ENCODE measurements at places on chromosomes 6 and 20.
A peak's percentile ranks its signal among the peaks of the same experiment; 100 is the strongest.

DNA sequence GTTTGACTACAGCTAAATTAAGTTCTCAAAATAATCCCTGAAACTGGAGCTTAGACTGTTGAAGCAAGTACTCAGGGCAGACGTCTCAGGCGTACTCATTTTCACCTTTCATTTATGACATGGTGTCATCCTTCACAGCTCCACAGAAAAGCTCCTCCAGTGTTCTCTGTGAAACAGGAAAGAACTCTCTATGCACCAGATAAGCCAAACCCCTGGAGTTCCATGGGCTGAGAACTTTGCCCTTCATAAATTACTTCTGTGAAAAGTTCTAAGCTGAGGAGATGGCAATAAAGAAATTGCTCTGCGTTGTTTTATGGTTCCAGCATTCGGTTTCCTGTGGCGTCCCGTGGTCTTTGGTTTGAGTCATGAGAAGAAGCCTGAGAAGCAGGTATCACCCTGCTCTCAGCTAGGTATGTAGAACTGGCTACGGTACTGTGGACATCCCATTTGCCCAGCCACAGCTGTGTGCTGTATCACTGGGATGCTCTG lies 20.2 kb upstream of the RREB1 start:
- no peak for DNase-seq

- DNase-seq, result no peak
These were observed 52.3 kb downstream of the PLEKHG1 start for GRCh38 chr6:150651808-150652470.

DNA sequence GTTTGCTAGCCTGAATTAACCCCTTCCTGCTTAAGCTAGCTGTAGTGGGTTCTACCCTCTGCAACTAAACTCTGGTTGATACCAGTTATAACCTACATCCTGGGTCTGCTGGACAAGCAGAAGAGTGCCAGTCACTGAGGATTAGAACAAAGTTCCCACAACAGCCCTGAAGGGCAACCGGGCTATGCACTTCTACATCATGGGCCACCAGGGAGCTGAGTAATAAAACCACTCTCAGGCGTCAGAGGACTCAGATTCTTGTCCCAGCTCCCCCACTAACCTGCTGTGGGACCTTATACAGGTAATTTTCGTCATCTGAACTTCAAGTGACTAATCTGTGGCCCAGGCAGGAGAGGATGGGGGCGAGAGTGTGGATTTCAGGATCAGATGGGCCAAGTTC lies 56.8 kb downstream of the EYA2 start:
- no peak for DNase-seq

DNA sequence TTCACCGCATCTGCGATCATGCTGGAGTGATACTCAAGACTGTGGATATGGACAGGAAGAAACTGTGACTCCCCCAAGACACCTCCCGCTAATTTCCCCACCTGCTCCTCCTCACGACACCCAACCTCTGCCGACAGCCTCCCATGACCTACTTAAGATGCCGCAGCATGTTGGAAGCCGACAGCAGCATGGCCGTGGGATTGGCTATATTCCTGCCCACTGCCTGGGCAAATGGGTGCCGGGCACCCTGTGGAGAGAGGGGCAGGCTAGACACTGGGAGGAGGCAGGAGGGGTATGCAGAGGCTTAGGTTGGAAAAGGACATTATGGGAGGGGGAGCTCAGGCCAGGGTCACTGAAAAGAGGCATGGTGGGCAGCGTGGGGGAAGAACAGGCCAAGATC lies 4.5 kb downstream of the IDH3B start:
- no peak for DNase-seq

DNA sequence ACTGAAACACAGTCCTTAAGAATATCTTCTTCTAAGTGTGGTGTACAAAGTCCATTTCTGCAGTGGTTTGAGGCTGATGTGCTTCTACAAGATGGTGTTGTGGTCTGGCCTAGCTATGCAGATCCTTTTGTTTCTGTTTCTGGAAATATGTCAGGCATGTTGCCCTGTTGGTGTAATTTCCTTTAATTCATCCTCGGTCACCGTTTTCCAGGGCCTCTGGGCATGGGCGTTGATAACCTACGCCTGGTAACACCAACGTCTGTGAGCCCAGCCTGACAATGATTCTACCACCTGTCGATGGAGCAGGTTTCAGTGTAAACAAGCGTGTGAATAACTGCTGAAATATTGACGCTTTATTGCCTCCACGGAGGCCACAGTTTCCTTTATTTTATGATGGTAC lies 33.3 kb upstream of the AFDN start:
- no peak for DNase-seq

GRCh38 chr6:109507490-109508072 lies 24.6 kb upstream of the ZBTB24 start:
- no peak for DNase-seq

- DNase-seq, result peak; percentile 45
These were observed 101.2 kb downstream of the HDGFL1 start for GRCh38 chr6:22670605-22671004.

GRCh38 chr6:105321207-105321606 lies 81.7 kb downstream of the PREP start:
- DNase-seq, result no peak

- no peak for DNase-seq
These were observed 22.1 kb downstream of the PBOV1 start for GRCh38 chr6:138196122-138196738.

DNA sequence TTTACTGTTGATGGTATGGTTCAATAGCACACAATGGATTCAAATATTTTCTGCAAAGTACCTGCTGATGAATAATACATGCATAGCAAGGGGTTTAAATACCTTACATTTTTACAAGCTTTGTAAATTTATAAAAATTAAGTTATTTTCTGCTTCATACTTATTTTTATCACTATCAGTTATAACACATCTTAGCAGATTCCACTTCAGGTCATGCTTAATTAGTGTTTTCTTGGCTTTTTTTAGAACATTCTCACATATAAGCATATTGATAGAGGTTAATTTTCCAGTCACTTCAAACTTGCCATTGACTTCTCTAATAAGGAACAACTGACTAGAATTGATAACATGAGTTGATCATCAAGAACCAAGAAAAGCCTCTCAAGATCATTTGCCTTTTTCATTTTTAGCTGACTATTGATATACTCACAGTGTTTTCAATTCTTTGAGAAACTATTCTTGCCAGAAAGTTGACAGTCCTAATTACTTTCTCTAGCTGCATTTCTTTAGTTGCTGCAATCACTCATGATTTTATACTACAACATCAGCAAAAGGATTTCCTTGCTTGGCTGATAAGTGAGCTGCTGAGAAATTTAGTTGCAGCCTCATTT lies 25.8 kb downstream of the PTCHD4 start:
- no peak for DNase-seq

GRCh38 chr6:169452117-169452868 lies 198.6 kb upstream of the THBS2 start:
- peak; percentile 63 for DNase-seq

- DNase-seq, result no peak
These were observed 41.7 kb downstream of the GRM4 start for GRCh38 chr6:34104186-34104585.

- no peak for DNase-seq
These were observed 133.2 kb downstream of the INSM1 start for GRCh38 chr20:20501128-20501527.

- DNase-seq, result no peak
These were observed 259.5 kb upstream of the JARID2 start for GRCh38 chr6:14986370-14986769.

GRCh38 chr6:87574237-87574804 lies 15.5 kb downstream of the RARS2 start:
- DNase-seq, result no peak

- DNase-seq, result no peak
These were observed 231.6 kb downstream of the HTR1B start for GRCh38 chr6:77231438-77232305.

GRCh38 chr20:5172903-5173463 lies 46.2 kb downstream of the CDS2 start:
- no peak for DNase-seq

- no peak for DNase-seq
These were observed 19.4 kb downstream of the TPX2 start for GRCh38 chr20:31758521-31758920.

- DNase-seq, result peak; percentile 19
These were observed 478.4 kb upstream of the SOX4 start for GRCh38 chr6:21115111-21115510.

DNA sequence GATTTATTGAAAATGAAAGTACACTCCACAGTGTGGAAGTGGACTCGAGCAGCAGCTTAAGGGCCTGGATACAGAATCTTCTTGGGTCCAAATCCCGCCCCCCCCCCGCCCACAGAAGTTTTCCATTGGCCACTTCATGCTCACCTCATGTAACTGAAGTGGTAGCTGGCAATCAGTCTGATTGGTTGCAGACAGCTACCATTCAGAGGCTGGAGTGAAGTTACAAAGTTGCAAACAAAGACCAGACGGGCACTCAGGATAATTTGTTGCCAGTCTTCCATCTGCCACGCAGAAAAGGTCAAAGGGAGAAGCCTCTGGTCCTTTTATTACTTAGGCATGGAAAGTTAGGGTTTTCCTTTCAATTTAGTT lies 25.8 kb upstream of the FABP7 start:
- no peak for DNase-seq

Data from muscle of back (tissue), 13 donors.